GM12865 (cell line): ENCODE measurements at places on chromosomes 5 and 9.

DNA sequence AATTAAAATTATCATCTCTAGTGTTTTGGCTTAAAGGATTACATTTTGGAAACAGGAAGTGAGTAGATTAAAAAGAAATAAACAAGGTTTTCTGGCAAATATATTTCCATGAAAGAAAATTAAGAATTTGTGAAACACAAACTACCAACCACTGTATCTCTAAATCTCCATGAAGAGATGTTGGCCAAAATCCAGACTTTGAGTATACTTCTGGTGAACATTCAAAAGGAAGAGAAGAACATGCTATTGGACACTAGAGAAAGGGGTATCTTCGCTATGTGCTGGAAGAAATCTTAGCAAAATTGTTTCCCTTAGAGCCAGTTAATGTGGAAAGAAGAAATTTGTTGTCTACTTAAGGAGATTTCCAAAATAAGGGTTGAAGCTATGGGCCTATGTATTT, 710.4 kb upstream of the CTNND2 start:
- DNase-seq = no peak

DNA sequence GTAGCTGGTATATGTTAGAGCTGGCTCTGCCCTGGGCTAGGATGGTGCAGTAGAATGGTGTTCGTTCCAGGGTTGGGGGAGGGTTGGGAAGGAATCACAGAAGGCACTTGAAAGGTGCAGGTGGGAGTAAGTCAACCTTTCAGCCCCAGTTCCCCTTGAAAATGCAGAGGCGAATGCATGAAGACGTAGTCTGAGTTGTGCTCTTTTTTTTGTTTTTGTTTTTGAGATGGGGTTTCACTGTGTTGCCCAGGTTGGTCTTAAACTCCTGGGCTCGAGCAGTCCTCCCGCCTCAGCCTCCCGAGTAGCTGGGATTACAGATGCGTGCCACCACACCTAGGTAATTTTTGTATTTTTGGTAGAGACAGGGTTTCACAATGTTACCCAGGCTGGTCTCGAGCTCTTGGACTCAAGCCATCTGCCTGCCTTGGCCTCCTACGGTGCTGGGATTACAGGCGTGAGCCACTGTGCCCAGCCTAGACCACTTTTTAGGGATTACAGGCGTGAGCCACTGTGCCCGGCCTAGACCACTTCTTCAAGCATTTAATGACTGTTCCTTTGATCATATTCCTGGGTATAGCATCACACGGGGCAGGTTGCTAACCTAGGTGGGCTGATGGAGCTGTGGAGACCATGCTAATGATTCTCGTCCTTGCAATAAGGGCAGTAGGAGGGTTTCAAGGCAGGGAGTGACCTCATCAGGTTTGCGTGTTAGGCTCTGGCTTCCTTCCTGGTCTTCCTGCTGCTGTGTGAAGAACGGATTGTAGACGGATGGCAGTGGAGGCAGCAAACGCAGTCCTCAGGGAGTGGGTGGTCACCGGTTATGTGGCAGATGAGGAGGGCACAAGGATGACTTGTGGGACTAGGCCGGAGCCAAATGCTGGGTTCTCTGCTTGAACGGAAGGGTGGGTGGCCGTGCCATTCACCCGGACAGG, 13.7 kb downstream of the EHMT1 start:
- DNase-seq = no peak

DNA sequence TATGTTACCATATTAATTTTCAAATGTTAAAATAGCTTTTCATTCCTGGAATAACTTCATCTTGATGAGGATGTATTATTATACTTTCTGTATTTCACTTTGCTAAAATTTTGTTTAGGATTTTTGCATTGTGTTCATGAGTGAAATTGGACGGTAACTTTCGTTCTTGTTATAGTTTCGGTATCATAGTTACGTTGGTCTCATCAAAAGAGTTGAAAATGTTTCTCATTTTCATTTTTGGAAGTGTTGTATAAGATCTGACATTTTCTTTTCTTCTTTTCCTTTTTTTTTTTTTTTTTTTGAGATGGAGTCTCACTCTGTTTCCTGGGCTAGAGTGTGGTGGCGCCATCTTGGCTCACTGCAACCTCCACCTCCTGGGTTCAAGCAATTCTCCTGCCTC, 20.0 kb downstream of the PRRT1B start:
- peak; percentile 55 for DNase-seq

DNA sequence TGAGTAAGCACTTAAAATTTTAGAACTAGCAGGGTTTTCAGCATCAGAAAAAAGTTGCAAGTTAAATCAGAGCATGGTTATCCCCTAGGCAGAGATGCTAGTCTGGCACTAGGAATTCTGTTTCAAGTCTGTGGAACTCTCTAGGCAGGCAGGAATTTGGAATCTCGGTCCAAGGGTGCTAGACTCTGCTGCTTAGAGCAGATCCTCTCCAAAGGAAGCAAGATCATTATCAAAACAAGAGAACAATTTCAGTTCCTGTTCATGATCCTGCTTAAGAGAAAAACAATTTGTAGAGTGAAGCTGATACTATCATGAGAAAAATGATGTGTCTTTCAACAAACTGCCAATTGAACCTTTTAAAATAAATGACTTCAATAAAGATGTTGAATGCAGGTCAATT, 420.7 kb downstream of the KIF4B start:
- no peak for DNase-seq

- no peak for DNase-seq
Measured at GRCh38 chr9:5650356-5651105, 21.6 kb downstream of the RIC1 start.

DNA sequence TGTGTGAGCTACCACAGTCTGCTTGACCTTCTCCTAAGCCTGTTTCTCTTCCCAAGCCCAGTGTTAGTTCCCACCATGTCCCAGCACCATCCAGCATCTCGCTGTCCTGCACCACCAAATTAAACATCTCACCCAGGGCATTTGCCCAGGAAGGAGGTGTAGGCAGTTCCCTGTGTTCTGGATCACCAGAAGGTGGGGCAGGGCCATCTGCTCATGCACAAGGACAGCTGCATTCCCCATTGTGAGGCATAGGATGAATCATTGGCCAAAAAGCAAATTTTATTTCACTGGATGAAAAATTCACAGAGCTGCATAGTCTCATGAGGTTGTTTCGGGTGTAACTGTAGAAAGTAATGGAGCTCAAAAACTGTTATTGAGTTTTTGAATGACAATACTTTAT, 89.5 kb upstream of the GRIA1 start:
- DNase-seq = no peak

- no peak for DNase-seq
Measured at GRCh38 chr5:33482335-33482734, 41.6 kb downstream of the TARS1 start.

DNA sequence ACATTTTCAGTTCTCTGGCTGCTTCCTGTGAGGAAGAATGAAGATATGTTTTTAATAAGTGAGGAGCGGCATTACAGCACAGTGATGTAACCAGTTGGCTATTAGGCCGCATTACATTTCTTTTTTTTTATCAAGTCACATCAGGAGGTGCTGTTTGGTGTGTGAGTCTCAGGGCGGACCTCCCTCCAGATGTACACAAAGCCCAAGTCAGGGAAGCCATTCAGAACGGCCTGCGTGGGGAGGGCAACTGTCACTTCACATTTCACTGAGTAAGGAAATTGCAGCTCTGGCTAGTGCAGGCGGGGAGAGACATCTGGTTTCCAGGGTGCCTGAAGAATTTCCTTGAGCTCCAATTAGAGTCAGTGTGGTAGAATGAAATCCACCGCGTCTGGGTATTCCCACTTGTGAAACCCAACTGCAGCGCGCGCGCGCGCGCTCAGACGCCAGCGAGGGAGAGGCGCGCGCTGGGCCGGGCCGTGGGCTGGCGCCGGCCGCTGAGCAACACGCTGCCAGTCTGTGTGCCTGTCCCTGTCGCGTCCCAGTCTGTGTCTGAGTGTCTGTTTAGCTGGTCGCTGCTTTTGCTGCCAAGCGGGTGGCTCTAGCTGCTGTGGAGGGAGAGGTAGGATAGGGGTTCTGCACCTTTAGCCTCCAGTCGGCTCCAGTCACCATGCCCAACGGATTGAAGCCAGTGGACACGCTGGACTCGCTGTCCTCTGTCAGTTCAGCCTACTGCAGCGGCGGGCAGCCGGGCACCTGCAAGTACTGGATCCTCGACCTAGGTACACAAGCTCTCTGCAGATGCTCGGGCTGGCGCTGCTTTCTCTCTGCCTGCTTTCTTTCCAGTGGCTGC, 140.8 kb upstream of the OTULINL start:
- DNase-seq = no peak

- no peak for DNase-seq
Measured at GRCh38 chr5:60544142-60544541, 155.8 kb downstream of the DEPDC1B start.

DNA sequence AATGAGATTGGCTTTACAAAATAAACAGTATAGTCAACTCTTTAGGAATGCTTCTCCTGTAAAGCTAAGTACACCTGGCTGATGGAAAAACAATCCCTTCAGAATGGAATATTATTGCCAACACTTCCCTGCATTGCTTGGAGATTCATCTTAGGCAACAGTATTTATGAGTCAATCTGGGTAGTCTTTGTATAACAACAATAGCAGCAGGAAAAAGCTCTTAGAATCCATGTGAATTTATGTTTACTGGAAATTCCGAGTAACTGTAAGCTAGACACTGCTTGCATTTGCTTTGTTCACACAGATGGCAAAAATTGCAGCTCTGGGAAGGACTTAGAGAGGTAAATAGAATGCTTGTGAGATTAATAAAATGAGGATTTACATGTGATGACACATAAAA, 101.7 kb upstream of the NTRK2 start:
- no peak for DNase-seq

DNA sequence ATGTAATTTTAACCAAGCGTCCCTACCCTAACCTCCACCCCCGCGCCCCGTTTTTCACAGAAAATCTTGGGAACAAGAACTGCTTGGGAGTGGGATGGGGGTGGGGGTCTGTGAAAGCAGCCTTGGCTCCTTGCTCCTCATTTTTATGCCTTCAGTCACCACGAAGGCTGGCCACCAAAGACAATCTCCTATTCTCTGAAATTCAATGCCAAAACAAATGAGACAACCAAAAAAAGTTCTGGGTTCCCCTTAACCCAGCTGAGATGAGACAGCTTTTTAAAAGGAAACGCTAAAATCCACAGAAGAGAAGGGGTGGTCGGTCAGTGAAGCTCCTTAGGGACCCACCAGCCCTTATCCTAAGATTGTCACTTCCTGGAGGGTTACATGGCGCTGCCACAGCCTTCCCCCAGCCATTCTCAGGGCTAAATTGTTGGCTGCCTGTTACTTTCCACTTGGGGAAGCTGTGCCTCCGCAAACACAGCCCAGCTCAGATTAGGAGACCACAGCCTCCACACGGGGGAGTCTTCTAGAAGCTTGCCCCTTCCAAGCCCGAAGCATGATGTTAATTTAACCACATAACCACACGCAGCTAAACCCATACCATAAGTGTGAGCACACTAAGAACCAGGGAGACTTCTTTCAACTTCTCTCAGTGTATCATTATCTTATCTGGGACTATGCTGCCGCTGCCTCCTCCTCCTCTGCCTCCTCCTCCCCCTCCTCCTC, 136.3 kb downstream of the FOXD1 start:
- DNase-seq = peak; percentile 53

GRCh38 chr5:109876941-109877669, 187.4 kb downstream of the MAN2A1 start:
- DNase-seq = no peak

GRCh38 chr5:2737273-2738155, 14.0 kb downstream of the IRX2 start:
- no peak for DNase-seq

DNA sequence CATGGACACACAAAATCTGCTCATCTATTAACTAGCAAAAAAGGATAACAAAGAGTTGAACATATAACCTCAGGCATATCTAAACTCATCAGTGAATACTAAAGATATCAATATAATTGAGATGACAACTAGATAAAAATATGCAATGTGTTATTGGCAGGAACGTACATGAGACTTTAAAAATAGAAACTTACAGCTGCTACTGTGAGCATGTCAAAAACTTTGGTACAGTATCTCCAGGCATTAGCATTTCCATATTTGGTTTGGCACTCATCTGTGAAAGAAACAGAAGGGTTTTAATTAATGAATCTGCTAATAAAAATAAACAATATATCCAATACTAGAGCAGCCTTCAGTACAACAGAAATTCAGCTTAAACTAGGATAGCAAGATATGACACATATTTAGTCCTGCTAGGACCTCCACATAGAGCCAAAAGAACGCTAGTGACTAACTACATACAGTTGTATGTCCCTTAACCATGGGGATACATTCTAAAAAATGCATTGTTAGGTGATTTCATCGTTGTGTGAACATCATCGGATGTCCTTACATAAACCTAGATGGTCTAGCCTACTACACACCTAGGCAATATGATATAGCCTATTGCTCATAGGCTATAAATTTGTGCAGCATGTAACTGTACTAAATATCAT, 10.5 kb upstream of the SCAI start:
- DNase-seq = no peak

DNA sequence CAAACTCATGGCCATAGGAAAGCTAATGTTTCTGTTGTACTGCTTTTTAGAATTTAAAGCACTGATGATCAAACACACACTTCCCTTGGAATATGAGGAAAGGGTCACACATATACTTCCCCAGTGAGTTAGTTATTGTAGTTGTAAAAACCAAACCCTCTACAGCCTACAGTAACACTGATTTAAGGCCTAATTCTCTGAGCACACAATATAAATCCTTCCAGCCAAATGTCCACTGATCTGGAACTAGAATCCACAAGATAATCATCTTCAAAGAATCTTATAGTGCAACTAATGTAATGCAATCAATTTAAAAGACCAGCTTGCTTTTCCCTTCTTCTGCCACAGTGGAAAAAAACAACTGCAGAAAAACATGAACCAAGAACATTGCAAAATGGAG, 219.3 kb downstream of the CAAP1 start:
- no peak for DNase-seq

DNA sequence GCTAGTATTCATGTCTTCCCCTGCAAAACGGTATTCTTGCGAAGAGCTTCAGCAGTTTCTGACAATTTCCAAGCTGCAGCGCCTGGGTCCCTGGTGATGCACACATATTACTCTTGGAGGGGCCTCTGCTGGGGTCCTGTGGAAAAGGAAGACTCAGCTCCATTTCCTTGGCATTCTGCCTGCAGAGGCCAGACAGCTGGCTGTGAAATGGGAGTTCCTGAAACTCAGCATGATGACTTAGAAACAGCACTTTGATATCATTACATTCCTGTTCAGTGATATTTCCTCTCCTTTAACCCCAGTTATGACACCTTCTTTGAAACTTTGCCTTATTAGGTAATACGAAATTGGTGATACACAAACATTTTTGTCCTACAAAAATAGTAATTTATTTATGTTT, 98.5 kb downstream of the APBA1 start:
- DNase-seq = no peak

DNA sequence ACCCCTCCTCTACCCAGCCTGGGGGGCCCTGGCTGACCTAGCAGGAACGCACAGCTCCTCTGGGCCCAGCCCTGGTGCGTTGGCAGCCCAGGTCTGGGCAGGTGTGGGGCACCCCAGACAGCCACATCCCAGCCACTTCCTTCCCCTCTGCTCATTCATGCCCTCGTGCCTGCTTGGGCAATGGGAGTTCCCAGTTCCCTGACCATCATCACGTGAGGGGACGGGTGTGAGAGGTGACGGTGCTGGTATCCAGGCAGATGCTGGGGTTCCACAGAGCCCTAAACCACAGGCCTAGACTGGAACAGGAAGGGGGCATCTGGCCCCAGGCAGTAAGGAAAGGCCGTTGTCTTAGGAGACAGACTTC, 8.4 kb downstream of the RALGDS start:
- peak; percentile 72 for DNase-seq
